ENCODE measurements at places on chromosomes 6 and 20.

DNA sequence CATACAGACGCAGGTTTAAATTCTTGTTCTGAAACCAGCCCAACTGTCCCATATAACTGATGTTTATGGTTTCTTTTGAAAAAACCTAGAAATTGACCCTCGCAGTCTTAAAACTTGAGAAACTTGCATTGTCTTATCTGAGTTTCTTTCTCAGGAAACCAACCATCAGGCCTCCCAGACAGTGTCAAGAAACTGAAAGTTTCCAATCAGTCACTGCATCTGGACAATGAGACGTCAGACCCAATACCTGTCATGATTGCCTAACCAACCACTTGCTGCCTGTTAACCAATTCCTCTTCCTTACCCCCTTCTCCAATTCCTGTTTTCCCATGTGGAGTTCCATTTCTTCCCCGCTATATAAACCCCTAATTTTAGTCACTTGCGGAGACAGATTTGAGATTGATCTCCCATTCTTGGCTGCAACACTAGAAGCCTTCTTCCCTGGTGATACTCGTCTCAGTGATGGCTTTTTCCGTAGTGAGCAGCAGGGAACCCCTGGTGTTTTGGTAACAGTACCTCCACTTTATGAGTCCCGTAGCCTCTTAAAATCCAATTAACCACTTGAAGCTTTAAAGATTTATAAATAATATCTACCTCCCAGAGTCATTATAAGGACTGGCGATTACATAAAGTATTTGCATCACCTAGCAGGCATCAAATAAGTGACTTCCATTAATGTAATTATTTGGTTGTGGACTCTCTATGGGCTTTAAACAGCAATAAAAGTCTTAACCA, 49.3 kb downstream of the GPR63 start:
- DNase-seq: no peak

DNA sequence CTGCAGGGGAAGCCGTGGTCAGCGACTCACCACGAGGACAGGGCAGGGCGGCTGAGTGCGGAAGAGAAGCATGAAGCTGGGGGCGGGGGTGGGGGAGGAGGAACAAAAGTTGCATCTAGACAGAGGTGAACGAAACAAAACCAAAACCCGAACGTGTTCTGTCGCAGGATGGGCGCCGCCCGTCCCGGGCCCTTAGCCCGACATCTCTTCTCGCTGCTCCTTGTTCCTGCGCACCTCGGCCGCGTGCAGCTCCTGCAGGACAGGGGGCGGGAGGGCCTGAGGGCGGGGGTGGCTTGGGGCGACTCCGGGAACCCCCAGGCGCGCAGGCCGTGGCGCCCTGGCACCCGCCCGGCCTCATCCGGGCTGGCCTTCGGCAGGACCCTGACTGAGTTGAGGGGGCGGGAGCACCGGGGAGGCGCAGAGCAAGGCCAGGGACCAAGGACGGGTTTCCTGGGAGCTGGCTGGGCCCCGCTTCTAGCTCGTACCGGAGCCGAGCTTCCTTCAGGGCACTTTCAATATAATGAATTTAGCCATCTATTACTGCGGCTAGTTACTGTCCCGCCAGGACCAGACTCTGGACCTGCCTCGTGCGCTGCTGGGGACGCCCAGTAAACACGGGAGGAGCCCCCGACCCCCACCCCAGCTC, 12.0 kb downstream of the STMN3 start:
- DNase-seq: peak; percentile 58

DNA sequence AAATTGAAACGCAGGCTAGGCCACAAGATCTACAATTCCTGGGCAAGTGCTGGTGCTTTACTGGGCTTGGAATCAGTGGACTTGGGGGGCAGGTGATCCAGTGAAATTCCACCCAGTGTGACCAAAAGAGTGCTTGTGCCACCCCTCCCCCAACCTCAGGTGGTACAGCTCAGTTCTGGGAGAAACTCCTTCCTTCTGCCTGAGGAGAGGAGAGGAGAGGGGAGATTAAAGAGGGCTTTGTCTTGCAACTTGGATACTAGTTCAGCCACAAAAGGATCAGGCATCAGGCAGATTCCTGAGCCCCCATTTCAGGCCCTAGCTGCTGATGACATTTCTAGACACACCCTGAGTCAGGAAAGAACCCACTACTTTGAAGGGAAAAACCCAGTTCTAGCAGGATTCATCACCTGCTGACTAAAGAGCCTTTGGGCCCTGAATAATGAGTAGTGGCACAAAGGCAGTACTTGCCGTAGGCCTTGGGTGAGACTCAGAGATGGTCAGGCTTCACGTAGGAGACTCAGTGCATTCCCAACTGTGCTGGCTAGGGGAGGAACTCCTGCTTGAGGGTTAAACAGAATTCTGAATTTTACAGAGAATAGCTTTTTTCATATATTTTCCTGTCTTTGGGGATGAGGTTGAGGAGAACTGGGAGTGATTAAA, 446.7 kb downstream of the BMP2 start:
- DNase-seq: no peak

DNA sequence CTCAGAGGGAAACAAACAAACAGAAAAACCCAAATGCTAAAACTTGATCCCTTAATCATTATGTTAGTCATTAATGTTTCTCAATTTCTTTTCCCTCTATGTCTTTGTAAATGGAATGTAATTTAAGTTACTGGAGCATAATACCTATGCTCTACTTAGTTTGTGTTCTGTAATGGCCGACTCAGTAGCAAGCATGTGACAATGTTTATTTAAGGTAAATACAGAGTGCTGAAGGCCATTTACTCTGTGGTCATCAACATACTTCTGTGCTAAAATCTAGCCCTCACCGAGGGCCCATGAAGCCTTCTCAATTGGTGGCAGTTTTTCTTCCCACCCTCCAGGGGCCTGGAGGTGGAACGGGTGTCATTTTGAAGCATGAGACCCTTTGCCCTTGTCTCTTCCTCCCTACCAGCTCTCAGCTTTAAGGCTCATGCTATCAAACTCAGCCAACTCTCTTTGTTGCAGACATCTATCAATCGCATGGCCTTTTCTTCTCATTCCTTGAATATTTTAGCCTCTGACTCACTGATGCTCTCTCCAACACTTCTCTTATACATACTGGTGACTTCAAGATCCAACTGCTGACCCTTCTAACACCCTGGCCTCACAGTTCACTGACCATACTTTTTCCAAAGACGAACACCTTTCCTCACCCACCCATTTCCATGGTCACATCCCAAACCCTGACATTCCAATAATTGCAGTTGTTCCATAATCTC, 48.2 kb downstream of the STX7 start:
- no peak for DNase-seq

- DNase-seq: no peak
Observed at GRCh38 chr6:7431674-7432390, 42.2 kb downstream of the RIOK1 start.

- no peak for DNase-seq
Observed at GRCh38 chr20:47466213-47466612, 35.5 kb upstream of the NCOA3 start.

GRCh38 chr20:44896583-44896982, 11.1 kb downstream of the YWHAB start:
- DNase-seq: no peak

DNA sequence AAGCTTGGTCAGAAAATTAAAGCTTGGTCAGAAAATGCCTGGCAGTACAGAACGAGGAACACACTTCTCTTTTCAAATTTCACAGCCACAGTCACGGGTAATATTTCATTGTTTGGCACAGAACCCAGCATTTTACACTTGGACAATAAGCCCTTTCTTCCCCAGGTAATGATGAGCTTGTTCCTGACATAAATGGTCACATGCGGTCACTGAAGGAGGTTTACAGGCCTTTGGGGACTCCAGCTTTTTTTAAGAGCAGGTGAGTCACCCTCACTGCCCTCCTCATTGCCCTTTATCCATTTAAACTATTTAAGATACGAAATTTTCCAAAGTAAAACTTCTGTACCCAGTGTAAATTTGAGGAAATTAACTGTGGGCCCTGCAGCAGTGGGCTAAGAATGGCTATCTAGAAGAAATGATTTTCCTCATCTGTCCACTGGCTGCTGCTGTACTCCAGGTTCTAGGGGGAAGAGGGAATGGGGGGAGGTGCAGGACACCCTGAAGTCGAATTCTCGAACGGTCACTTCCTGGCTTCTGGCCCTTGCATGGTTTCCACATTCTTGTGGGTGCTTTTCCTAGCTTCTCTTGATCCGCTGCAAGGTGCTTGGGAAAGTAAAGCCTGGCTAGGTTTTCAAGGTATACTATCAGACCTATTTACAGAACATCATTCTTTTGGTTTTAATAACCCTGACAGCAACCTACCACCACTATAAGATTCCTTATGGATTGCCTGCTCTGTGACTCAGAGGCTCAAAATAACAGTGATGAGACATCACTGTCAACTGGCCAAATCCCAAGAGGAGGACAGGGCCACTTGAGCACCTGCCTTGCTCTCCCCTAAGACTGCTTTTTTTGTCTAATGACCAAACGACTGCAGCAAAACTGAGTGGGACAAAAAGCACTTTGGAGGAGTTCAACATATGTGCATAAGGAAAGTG, 75.8 kb downstream of the PREP start:
- DNase-seq: no peak

All from stimulated activated CD4-positive, alpha-beta T cell treated with anti-CD3 and anti-CD28 coated beads, Interleukin-2, amount 100 ng/mL, for 24 hours (primary cell).